ENCODE measurements at places on chromosomes 4 and X.

- no peak for DNase-seq
Measured at GRCh38 chr4:169993531-169993930, 32.7 kb downstream of the MFAP3L start.

DNA sequence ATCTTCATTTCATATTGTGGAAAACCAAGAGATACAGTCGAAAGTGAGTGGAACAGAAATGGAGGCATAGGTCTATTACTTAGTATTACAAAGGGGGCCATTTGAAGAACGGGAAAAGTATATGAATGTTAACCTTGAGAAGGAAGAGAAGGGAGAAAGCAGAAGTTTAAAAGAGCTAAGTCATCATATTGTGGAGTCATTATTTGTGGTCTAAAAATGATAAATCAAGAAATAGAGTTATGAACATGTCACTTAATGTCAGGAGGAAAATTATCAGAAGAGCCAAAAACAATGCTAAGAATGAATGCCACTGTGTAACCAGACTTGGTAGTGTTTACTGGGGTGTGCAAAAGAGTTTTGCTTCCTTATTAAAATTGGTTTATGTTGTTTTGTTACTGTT is 589.5 kb upstream of the LCORL start:
- DNase-seq = no peak

DNA sequence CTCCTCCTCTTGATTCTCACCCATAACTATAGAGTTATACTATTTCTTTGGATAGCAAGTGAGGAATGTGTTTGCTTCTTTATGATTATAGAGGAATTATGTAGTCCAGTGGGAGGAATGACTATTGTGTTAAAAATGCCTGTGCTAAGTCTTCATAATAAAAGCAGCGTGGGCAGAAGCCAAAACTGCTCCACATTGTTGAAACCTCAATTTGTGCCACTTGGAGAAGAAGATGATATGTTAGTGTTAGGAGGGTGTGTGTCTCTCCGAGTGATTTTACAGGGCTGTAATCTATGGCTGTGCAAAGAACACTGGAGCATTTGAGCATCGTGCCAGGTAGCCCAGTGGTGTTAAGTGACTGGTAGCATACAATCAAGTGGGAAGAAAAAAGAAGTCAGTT is 74.3 kb downstream of the FRAS1 start:
- DNase-seq = no peak

DNA sequence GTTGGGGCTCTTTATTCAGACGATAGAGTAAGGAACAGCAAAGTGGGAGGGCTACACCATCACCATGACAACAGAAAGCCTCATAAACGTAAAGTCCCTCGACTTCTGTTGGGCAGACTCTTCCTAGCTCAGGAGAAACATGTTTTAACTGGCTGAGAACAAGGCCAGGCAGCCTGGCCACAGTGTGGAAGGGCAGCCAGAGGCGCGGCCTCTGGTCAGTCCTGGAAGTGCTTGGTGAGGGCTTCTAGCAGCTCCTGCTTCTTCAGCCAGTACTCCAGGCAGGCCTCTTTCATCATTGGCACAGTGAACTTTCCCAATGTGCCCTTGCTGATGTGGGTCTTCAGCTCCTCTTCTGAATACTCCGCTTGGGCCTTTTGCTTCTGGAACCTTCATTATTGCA is 690.9 kb downstream of the PCDH19 start:
- no peak for DNase-seq

DNA sequence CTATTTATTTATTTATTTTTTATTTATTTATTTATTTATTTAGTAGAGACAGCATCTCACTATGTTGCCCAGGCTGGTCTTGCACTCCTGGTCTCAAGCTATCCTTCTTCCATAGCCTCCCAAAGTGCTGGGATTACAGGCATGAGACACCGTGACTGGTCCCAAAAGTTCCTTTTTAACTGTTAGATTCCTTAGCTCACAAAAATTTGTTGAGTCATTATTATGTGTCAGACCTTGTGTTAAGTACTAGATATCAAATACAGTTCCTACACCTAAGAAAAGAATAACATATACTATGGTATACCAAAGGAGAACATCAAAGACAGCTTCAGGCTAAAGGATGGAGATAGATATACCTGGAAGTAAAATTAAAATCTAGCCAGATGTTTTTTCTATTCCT is 11.6 kb downstream of the FGA start:
- no peak for DNase-seq

DNA sequence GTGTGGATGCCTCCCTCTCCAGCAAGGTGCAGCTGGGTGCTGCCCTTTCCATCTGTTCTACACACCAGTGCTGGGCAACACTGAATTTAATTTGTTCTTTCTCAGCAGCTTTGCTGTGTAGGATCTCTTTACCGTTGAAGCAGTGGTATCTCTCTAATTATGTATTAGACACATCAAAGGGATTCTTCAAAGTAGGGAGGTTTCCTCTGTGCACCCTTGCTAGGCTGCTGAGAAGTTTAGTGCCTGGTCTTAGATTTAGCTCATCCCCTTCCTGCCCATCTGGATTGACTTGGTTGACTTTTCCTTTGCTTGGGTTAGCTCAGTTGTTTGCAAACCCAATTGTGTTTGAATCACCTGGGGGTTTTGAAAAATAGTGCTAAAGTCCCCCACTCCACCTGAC is 27.8 kb upstream of the LDB2 start:
- DNase-seq = no peak

DNA sequence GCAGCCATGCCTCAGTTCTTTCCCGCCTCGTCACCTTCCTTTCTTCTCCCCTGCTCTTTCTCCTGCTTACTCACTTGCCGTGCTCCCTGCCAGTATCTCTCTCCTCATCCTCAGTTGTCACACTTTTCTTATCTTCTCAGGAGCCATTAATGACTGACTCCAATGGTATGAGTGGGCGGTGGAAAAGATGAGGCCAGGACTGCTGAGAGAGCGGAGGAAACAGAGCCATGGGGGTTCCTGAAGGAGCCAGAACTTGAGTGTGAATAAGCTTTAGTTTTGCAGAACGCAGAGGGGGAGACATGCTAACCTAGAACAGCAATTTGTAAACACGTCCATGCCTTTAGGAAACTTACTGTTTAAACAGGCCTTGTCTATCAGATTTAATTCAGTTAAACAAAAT is 126.5 kb downstream of the CHIC2 start:
- DNase-seq = no peak

GRCh38 chr4:27288496-27288895 is 427.9 kb downstream of the STIM2 start:
- DNase-seq = no peak

DNA sequence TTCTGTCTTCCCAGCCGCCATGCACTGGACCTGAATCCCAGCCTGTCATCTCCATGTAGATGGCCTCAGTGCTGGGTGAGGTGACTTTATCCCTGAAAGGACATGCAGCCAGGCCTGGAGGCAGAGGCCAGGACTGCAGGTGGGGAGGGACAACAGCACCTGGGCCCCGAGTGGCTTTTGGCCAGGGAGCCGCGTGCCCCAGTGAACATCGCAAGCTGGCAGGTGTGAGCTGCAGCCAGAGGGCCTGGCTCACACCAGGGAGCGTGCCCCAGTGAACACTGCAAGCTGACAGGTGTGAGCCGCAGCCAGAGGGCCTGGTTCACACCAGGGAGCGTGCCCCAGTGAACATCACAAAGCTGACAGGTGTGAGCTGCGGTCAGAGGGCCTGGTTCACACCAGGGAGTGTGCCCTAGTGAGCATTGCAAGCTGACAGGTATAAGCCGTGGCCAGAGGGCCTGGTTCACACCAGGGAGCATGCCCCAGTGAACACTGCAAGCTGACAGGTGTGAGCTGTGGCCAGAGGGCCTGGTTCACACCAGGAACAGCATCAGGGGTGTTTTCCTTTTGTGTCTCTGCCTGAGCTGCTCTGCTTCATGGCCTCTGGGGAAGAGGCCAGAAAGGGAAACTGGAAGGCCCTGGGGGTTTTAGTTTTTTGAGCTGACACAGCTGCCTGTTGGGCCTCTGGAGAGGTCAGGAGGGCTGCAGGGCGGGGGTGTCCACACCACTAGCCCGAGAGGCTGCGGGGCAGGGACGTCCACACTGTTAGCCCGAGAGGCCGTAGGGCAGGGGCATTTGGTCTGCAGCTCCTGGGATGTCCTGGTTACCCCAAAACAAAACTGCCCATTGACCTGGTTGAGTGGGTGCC is 22.7 kb upstream of the PSAPL1 start:
- no peak for DNase-seq

DNA sequence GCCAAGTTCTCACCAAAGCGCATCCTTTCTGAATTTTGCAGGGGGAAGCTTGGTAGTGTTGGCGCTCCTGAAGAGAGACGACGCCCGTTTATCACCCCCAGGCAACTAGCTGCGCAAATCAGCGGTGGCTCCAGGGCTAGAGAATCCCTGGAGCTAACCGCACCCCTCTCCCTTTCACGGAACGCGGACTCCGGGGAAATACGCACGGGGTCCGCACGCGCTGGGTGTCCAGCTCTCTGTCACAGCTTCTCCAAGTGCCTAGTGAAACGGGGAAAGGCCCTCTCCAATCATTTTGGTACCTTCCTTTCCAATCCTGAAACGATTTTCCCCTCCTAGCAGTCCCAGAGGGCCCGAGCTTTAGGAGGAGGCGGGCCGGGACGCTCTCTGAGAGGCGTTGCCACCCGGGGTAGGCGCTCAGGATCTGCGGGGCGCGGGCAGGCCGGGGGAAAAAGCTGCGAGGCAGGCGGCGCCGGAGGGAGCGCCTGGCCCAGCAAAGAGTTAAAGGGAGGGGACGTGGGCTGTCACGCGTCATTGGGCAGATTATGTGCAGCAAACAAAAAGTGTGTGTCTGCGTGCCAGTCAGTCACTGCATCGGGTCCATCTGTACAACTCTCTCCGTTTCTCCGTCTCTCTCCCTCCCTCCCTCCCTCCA is at the start of gene PRDM8:
PRDM8 (plus strand) TSS at position 582 of the 652 bp plus-strand sequence. CDS start 2,578 bp downstream, outside the sequence.
- DNase-seq = peak; percentile 20

GRCh38 chr4:115664285-115664684 is 550.9 kb upstream of the NDST4 start:
- no peak for DNase-seq

- no peak for DNase-seq
Measured at GRCh38 chr4:39415678-39416283, 9.1 kb downstream of the KLB start.

- no peak for DNase-seq
Measured at GRCh38 chr4:143482840-143483239, 30.7 kb upstream of the SMARCA5 start.

GRCh38 chr4:138298866-138299265 is 56.7 kb upstream of the SLC7A11 start:
- DNase-seq = no peak

DNA sequence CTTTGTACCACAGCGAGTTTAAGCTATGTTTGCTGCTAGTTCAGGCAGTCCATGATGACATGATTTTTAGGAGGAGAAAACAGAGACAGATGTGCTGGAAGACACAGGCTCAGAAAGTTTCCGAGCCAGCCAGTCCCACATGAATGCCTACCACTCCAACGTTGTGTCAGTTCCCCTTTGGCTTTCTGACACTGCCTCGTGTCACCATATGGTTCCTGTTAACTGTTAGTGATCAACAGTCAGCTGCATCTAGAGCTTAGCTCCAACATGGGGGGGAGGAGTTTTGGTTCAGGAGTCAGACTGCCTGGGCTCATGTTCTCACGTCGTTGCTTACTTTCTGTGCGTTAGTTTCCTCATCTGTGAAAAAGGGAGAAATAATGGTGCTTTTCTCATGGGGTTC is 343.7 kb downstream of the MID1IP1 start:
- no peak for DNase-seq

GRCh38 chr4:79528241-79528706 is 120.2 kb upstream of the GK2 start:
- DNase-seq = no peak

- no peak for DNase-seq
Measured at GRCh38 chr4:87026800-87027495, 92.1 kb downstream of the AFF1 start.

- no peak for DNase-seq
Measured at GRCh38 chrX:129721870-129722269, 16.9 kb upstream of the XPNPEP2 start.

- no peak for DNase-seq
Measured at GRCh38 chr4:82802911-82803310, 4.3 kb upstream of the SCD5 start.

- DNase-seq = no peak
Measured at GRCh38 chr4:176334066-176334465, 14.3 kb downstream of the SPCS3 start.

GRCh38 chr4:101020956-101021355 is 326.4 kb downstream of the PPP3CA start:
- DNase-seq = no peak

- no peak for DNase-seq
Measured at GRCh38 chr4:106140601-106141000, 175.4 kb downstream of the TBCK start.

DNA sequence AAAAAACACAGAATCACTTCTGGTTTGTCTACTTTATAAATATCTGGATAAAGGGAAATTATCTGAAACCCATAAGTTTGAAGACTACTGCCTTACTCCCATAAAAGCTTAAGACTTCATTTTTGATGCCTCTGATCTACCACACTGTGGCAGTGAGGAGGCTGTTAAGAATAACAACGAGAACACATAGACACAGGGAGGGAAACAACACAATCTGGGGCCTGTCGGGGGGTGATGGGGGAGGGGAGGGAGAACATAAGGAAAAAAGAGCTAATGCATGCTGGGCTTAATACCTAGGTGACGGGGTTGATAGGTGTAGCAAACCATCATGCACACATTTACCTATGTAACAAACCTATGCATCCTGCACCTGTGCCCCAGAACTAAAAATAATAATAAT is 573.7 kb downstream of the GBA3 start:
- DNase-seq = no peak

DNA sequence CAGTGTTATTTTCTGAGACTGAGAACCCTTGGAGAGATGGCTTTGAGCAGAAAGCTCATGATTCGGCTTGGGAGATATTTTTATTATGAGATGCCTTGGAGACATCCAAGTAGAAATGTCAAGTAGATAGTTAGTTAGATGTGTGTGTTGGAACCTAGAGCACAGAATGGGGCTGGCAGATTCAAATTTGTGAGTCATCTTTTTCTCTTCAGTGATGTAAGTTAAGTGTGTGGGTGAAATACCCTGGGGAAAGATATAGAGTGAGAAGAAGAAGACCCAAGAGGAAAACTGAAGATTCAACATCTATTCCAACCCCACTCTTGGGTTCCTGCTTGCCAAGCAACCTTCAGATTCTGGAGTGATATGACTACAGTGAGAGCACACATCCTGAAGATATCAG is 580.8 kb upstream of the AMOT start:
- no peak for DNase-seq

- no peak for DNase-seq
Measured at GRCh38 chr4:184536881-184537248, 62.5 kb upstream of the IRF2 start.

- no peak for DNase-seq
Measured at GRCh38 chrX:17748684-17749083, 11.4 kb downstream of the SCML1 start.

DNA sequence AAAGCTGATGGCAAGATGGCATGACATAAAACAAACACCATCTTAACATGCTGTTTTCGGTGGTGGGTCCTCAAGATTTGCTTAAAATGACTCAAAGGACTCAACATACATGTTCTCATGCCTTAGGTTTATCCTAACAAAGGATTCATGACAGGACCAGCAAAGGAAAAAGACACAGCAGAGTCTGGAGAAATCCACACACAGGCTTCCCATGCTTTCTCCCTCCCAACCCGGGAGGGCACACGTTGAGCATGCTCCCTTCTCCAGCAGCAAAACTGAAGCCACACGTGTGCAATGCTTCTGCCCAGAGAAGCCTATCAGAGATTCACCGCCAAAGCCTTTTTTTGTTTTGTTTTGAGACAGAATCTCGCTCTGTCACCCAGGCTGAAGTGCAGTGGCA is 39.9 kb downstream of the SAT1 start:
- DNase-seq = no peak

- DNase-seq = no peak
Measured at GRCh38 chr4:117545039-117545438, 459.7 kb upstream of the TRAM1L1 start.

- no peak for DNase-seq
Measured at GRCh38 chr4:114677346-114677979, 78.9 kb downstream of the UGT8 start.
